ENCODE measurements at places on chromosomes 16 and 17.

GRCh38 chr17:27494192-27495091 is 38.2 kb downstream of the KSR1 start:
- DNase-seq: peak; percentile 76

DNA sequence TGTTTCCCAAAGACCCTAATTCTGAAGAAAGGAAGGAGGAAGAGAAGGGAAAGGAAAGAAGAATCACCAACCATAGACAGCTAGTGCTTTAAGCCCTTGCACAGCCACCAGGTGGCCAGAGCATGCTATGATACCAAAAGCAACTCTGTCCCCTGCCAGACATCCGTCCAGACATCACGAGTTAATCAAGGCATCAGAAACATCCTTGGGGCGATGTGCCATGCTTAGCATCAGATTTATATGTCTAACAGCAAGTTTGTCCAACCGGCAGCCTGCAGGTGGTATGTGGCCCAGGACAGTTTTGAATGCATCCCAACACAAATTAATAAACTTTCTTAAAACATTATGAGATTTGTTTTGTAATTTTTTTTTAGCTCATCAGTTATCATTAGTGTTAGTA is 2.9 kb upstream of the CRYBA1 start:
- DNase-seq: peak; percentile 41

GRCh38 chr16:67241008-67241900 is 6.0 kb downstream of the FHOD1 start:
- peak; percentile 94 for DNase-seq

- DNase-seq: no peak
Observed at GRCh38 chr17:16155536-16155935, 59.8 kb downstream of the NCOR1 start.

- no peak for DNase-seq
Observed at GRCh38 chr17:60745544-60745943, 67.9 kb downstream of the BCAS3 start.

GRCh38 chr16:46787909-46788308 is 39.8 kb upstream of the MYLK3 start:
- no peak for DNase-seq

GRCh38 chr17:66637491-66637890 is 197.4 kb upstream of the CACNG5 start:
- peak; percentile 96 for DNase-seq

DNA sequence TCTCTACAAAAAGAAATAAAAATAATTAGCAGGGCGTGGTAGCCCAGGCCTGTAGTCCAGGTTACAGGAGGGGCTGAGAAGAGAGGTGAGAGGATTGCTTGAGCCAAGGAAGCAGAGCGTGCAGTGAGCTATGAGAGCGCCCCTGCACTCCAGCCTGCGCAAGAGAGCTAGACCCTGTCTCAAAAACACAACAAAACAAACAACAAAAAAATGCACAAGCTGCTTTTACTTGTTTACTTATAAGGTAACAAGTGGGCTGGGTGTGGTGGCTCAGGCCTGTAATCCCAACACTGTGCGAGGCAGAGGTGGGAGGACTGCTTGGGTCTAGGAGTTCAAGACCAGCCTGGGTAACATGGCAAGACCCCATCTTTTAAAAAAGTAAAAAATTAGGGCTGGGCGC is 1.7 kb downstream of the CYTH1 start:
- no peak for DNase-seq

DNA sequence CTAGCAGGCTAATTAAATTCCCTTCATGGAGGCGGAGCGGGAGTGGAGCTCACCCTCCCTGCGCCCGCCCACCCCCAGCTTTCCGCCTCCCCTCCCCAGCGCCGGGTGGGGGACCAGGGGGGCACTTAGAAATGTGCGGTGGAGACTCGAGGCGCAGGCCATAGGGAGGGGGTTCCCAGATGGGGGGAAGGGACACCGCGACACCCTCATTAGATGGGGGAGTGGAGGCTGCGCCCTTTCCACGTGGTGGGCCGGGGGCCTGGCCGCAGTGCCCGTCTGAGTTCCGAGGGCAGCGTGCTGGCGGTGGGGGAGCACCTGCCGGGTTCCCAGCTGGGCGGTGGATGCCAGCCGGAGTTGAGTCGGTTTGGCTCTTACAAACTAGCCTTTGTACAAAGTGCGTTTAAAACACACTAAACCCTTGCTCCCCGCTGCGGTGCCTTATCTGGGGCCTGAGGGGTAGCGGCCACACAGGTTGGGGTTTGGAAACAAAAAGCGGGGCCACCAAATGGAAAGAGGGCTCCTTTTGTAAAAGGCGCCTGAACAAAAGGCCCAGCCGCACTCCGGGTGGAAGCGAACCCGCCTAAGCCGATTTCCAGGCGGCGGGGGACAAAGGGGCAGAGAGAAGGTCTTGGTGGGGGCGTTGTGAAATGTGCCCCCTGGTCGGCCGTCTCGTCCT is 1.4 kb downstream of the GSE1 start:
- no peak for DNase-seq

DNA sequence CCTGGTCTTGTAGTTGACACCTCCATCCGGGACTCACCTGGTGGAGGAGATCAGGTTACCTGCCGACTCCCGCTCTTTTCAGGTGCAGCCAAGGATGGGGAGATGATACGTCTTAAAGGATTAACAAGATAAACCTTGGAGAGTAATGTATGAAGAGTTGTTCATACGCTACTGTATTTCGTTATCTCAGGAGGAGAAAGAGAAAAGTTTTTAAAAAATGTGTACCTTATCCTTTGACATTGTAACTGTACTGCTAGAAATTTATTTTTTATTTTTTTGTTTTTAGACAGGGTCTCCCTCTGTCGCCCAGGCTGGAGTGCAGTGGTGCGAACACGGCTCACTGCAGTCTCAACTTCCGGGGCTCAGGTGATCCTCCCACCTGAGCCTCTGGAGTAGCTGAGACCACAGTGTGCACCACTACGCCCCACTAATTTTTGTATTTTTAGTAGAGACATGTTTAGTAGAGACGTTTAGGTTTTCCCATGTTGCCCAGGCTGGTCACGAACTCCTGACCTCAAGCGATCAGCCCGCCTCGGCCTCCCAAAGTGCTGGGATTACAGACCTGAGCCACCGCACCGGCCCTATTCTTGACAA is 764 bp upstream of the SMURF2 start:
- DNase-seq: no peak

- no peak for DNase-seq
Observed at GRCh38 chr16:54290833-54291655, 4.5 kb upstream of the IRX3 start.

GRCh38 chr17:67456889-67457288 is 79.8 kb downstream of the PITPNC1 start:
- DNase-seq: no peak

DNA sequence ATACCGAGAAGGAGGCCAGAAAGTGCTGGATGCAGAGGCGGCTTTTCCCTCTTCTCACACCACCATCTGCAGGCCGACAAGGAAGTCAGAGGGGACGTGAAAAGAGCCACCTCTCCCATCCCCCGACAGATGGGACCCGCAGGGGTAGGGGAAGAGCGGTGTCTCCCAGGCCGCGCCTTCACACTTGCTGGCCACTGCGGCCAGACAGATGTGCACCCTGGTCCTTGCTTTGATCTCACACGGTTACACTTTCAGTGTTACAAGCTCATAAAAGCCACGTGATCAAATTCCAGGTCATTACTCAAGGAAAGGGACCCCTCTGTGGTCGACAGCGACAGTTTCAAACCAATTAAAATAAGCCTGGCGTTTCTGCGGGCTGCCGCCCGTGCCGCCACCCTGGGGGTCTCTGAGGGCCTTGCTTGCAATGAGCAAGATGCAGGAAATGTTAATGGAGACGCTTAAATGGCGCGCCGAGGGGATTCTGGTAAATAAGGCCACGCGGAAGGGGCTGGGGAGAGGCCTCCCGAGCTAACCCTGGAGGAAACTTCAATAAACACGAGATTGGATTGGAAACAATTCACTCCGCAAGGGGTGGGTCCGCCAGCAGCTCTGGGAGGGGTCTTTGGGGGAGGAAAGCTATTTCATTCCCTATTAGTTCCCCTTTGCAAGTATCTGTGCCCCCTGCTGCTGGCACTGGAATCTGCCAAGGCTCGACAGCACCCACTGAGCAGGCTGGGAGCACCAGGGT is 240.9 kb downstream of the ENGASE start:
- no peak for DNase-seq

GRCh38 chr17:76981545-76982295 is 113.5 kb downstream of the MGAT5B start:
- DNase-seq: no peak

GRCh38 chr17:70190959-70191805 is 21.9 kb downstream of the KCNJ2 start:
- no peak for DNase-seq

GRCh38 chr17:54085934-54086333 is 263.2 kb downstream of the KIF2B start:
- DNase-seq: no peak

DNA sequence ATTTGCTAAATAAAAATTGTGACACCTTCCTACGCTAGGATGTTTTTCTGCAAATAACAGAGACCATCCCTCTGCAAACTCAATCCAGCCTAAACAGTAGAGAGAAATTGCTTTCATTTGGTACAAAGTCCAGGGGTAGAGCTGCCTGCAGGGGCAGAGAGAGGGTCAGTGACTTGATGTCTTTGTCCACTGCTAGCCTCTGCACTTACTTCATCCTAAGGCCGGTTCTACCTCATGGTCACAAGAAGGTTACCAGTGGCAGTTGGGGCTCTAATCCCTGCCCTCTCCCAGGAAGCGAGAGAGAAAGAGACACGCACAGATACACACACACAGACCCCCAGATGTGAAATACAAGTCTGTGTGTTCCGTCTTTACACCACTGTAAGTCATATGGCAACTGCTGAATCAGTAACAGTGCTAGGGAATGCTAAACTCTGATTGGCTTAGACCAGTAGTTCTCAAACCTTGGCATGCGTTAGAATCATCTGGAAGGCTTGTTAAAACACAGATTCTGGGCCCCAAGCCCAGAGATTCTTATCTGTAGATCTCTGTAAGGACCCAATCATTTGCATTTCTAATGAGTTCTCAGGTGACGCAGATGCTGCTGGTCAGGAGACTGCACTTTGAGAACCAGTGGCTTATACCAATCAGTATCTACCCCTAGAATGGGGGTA is 13.1 kb upstream of the LPCAT2 start:
- DNase-seq: no peak

- DNase-seq: no peak
Observed at GRCh38 chr17:40577611-40578065, 12.4 kb upstream of the CCR7 start.

GRCh38 chr17:82338858-82339633 is 5.5 kb upstream of the SECTM1 start:
- peak; percentile 88 for DNase-seq

GRCh38 chr17:56230660-56231059 is 77.4 kb downstream of the ANKFN1 start:
- DNase-seq: no peak

GRCh38 chr16:85716680-85717038 is 27.9 kb upstream of the GINS2 start:
- DNase-seq: no peak

GRCh38 chr17:67194134-67194533 is 50.9 kb downstream of the HELZ start:
- peak; percentile 77 for DNase-seq

- DNase-seq: no peak
Observed at GRCh38 chr17:69423450-69423849, 9.0 kb downstream of the MAP2K6 start.

DNA sequence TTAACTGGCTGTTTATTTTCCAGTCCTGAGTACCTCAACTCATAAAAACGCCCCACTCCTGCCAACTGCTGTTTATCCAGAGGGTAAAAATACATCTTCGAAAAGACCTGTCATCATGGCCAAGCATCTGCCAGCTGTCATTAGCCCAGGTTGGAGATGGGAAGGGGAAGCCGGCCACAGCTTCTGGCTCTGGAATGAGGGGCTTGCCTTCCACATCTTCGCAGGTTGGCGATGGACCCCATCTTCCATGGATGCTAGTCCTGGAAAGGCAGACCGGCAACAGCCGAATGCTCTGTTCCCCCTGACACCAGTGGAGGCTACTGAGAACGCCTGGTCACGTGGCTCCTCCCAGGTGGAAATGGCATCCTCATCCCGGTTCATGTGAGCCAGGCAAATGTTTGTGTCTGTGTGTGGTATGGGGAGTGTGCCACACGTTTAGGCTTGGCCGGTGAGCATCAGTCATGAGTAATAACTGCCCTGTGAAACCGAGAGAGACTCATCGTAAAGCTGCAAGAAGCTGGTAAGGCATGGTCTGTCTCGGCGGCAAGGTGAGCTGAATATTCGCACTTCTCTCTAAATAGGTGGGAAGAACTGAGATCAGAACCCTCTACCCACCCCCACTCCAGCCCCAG is 420 bp upstream of the KRTAP17-1 start:
- peak; percentile 67 for DNase-seq

GRCh38 chr17:43779145-43780125 is 658 bp upstream of the DUSP3 start:
- DNase-seq: no peak

DNA sequence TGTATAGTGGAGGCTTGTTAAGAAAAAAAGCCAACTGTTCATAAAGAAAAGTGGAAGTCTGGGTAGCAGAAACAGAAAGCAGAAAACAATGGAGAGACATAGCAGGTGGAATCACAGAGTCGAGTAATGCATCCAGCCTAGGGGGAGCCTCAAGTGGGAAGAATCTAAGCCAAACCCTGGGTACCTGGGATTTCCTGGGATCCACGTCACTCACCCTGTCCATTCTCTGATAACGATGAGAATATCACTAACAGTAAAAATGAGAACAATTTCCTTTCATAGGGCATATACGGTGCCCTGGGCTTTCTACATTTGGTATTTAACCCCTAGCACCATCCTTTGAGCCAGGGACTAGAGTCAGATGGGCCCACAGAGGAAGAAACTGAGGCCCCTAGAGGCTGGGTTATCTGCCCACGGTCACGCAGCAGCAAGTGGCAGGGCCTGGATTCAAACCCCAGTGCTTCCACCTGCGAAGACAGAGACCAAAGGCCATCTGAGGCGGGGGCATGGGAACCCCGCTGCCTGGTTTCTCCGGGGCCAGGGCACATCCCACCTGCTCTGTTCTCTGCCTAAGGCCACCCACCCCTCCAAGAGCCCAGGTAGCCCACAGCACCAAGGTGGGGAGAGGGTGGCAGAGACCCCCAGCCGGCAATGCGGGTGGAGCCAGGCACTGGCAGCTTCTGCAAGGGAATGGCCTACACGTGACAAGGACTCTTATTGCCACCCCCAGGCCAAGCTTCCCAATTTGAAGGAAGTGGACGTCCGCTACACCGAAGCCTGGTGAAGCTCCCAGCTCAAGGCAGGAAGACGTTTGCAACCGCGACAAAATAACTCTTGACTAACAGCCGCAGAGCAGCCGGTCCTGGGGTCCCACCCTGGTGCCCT is 69.8 kb upstream of the PLCG2 start:
- no peak for DNase-seq

GRCh38 chr17:67652433-67652832 is 65.3 kb upstream of the NOL11 start:
- DNase-seq: no peak

GRCh38 chr17:31095236-31096105 is 694 bp downstream of the NF1 start:
- peak; percentile 58 for DNase-seq

DNA sequence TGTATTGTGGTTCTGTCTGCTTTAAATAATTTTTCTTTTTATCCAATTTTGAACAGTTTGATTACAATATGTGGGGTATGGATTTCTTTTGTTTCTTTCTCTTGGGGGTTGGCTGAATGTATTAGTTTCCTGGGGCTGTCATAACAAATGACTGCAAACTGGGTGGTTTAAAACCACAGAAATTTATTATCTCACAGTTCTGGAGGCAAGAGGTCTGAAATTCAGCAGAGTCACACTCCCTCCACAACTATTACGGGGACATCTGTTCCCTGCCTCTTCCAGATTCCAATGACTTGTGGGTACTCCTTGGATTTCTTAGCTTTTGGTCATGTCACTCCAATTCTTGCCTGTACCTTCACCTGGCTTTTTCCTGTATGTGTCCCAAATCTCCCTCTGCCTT is 23.7 kb downstream of the COX11 start:
- peak; percentile 44 for DNase-seq

Measured in kidney tubule cell (primary cell).